ENCODE measurements at places on chromosomes 5 and 9.

GRCh38 chr5:103340717-103341388 lies 82.3 kb downstream of the MACIR start:
- no peak for DNase-seq

GRCh38 chr5:14528926-14529325 lies 52.7 kb upstream of the OTULINL start:
- DNase-seq = no peak

GRCh38 chr5:24320643-24321042 lies 324.1 kb downstream of the CDH10 start:
- DNase-seq = no peak

- no peak for DNase-seq
These were observed at the start of gene PTPRD for GRCh38 chr9:10612641-10613398. PTPRD (minus strand) TSS chr9:10613002.

- DNase-seq = peak; percentile 35
These were observed 11.3 kb downstream of the C9orf50 start for GRCh38 chr9:129609486-129610212.

DNA sequence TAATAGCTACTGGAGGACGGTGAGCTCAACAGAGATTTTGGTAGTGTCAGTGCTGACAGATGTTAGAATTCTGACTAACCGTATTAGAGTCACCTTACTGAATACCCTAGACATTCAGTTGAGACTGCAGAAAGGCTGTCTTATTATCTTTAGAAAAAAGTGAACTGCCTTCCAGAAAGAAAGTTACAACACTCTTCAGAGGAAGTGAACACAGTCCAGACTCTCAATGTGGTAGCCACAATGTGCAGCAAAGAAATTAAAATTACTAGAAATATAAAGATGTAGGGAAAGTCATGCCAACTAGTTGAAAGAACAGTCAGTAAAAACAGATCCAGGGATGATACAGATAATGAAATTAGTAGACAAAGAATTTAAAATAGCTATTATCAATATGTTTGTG lies 47.1 kb upstream of the COL15A1 start:
- no peak for DNase-seq

- peak; percentile 47 for DNase-seq
These were observed 55.4 kb upstream of the RNF130 start for GRCh38 chr5:180126716-180127681.

DNA sequence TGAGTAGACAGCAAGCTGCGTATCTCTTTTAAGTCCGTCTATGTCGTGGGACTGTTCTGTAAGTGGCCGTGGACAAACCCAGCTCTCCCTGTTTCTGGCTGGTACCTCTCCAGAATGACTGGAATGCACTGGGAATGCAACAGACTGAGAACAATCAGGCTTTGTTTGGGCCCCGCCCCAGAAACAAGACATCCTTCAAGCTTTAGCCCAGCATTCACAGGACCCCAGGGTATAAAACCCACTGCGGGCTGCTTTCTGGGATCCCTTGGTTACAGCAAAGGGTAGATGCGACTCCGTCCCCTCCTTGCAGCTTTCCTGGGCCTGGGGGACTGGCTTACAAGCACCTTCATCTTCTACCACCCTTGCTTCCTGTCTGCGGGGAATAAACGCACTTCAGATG lies 45.6 kb upstream of the SPTLC1 start:
- DNase-seq = no peak

DNA sequence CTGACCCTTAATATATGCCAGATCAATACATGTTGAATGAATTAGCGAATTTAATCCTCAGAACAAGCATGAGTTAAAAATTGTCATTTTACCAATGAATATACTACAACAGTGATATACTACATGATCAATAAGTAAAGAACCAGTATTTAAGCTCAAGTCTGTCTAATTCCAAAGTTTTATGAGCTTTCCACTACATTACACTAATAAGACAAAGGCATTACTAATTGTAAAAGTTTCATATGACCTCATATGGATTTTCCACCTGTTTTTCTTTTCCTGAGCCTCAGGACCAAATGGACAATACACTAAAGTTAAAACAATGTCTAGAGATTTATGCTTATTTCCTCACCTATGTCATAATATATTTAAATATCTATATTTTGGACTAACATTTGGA lies 80.8 kb downstream of the OXCT1 start:
- DNase-seq = no peak

DNA sequence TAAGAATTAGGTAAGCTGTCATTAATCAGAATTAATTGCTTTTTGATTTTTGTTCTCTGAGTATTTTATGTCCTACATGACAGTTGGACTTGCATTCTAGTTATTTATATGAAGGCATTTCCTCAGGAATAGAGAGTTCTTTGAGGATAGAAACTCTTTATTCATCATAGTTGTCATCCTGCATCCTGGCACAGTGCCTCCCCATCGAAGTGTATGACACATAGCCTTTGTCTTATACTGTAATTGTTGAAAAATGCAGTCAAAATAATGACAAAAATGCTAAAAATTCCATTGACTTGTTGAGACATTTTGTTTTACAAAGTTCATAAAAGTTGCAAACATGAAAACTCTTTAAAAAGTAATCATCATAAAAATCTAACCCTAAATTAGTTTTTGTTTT lies 36.5 kb downstream of the CFAP95 start:
- no peak for DNase-seq

DNA sequence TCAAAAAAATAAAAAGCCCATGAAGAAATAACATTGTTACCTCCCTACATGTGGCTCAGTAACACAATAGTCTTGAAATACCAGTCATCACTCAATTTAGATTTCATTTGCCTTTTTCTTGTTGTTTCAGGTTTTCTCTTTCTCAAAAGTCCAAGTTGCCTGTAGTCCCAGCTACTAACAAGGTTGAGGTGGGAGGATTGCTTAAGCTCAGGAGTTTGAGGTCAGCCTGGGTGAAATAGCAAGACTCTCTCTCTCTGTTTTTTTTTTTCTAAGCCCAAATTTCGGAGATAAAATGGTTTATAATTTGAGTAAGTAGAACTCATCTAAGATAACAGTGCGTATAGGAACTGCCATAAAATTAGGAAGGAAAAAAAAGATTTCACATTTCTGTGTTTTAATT lies 17.5 kb upstream of the NDUFS4 start:
- DNase-seq = no peak

- no peak for DNase-seq
These were observed 31.7 kb downstream of the IL33 start for GRCh38 chr9:6247266-6247665.

- no peak for DNase-seq
These were observed 328.4 kb downstream of the EFNA5 start for GRCh38 chr5:107342371-107342770.

GRCh38 chr9:109168170-109168569 lies 1.1 kb upstream of the FRRS1L start:
- DNase-seq = no peak

GRCh38 chr9:126519660-126520420 lies 93.9 kb upstream of the LMX1B start:
- no peak for DNase-seq

DNA sequence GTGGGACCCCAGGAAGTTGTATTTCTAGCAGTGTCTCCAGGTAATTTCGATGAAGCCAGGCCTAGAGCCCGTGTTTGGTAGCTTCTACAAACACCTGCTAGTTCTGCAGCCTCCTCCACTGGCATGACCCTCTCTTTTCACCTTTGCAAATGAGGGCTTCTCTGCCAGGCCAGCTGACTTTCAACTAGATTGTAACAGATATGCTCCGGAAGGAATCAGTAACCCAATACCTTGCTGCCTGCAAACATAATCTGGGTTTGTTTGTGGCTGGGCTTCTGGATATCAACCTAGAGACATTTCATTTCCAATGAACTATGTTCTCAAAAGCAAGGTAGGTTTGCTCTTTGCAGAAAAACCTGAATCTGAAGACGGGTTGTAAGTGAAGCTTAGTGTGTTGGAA lies 354.8 kb downstream of the DMRT2 start:
- DNase-seq = no peak

DNA sequence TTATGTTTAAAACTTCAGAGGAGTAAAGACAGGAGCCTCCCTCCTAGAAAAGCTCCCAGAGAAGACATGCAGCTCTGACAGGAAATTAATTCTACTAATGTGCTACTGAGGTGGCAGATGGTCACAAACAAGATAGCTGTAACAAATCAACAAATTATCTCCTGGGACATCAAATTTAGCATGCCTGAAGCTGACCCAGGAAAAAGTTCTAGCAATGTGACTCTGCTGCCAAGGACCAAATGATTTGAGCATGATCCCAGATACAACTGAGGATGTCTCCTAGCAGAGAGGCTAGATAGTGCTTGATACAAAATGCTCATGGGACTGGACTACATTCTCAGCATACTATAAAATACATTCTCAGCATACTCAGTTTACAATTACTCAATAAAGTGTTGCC lies 413.5 kb upstream of the SMC2 start:
- no peak for DNase-seq

DNA sequence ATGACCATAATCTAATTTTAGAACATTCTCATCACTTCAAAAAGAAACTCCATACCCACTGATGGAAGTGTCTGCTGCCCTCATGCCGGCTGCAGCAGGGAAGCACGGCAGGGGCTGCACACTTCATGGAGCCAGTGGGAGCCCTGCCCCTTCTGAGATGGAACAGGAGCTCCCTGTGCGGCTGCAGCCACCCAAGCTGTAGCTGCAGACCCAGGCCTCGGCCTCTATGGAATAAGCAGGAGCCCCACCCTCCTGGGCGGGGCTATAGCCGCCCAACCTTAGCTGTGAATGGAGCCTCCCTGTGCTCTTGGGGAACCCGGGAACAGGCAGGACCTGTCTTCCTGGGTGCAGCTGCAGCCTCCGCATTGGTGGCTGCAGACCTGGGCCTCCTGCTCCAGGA lies 128.5 kb downstream of the NUDT12 start:
- DNase-seq = no peak

DNA sequence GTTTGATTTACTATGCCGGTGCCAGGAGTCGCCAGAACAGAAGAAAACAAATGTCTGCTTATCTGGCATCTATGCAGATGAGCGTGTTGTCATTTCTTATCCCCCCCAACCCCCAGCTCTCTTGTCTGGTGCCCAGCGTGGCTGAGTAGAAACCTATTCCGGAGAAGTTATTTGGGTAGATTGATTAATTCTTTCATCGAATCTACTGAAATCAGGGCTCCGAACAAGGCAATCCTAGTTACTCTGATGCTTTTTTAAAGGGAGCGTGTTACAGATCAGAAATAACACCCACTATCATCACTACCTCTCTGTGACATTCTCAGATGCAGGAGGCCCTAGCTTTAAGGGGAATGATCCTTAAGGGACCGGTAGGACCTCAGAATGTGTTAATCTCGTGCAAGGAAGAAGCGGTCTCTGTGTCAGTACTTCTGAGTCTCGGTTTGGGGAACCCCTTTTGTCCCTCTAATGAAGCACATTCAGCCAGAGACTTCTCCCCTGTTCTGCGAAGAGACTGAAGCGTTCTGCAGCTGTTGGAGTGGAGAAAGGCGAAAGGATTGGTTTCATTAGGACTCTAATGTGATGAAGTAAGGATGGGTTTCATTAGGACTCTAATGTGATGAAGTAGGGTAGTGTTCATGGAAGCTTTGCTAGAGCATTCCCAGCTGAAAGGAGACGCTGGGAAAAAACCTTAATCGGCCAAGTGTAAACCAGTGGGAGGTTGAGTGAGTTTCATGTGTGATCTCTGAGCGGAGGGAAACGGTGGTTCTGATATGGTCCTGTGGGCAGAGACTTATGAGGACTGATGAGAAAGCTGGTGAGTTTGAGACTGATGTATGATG lies 1.5 kb downstream of the PIP5K1B start:
- peak; percentile 60 for DNase-seq

- DNase-seq = no peak
These were observed 166.8 kb downstream of the NNT start for GRCh38 chr5:43769571-43770355.

GRCh38 chr5:124894541-124894940 lies 148.1 kb upstream of the ZNF608 start:
- no peak for DNase-seq

All from NAMALWA (cell line).